Activated CD8-positive, alpha-beta memory T cell treated with anti-CD3 and anti-CD28 coated beads, Interleukin-2, amount 50 U/mL, for 4 hours (primary cell): ENCODE measurements at places on chromosomes 13 and 19.
A peak's percentile ranks its signal among the peaks of the same experiment; 100 is the strongest.

- DNase-seq = no peak
These were observed 193.2 kb upstream of the SOX1 start for GRCh38 chr13:111873676-111874178.

DNA sequence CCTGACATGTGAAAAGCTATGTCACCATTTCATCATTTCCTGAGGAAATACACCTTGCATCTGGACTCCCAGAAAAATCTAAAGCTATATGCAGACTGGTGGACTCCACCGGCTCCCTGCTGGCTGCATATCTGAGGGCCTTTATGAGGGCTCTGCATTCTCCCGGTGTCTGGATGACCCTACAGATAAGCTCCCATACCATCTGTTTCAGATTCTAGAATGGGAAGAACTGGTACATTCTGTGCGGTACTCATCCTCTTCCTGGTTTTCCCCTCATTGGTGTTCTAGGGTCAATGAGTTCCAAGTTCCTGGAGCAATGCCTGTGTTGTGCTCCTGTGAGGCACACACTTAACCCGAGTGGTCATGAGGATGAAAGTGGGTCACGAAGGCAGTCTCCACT is 60.4 kb downstream of the COL4A1 start:
- no peak for DNase-seq

- DNase-seq = peak; percentile 71
These were observed 278 bp upstream of the ZNF274 start for GRCh38 chr19:58182577-58182988.

DNA sequence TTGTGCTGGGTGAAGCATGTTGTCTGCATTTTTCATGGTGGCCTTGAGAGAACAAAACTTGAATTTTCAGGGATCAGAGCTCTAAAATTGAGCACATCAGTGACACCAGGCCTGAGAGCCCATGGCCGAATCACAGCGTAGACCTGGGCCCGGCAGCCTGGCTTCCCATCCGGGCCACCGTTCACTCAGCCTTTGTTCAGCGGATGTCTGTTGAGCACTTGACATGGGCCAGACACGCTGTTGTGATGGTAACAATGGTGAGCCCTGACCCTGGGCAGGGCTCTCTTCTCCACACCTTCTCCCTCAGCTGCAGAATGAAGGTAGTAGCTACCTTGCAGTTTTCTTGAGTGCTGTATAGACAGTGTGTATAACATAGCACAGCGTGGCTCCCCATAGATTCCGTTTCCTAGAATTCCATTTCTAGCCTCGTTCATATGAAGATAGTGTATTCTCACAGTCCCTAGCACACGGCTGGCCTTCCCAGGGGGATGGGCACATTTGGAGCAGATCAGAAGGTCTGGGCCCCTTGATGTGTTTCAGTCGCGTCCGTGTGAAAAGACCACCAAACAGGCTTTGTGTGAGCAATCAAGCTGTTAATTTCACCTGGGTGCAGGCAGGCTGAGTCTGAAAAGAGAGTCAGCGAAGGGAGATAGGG is 75.3 kb downstream of the RAB20 start:
- no peak for DNase-seq

DNA sequence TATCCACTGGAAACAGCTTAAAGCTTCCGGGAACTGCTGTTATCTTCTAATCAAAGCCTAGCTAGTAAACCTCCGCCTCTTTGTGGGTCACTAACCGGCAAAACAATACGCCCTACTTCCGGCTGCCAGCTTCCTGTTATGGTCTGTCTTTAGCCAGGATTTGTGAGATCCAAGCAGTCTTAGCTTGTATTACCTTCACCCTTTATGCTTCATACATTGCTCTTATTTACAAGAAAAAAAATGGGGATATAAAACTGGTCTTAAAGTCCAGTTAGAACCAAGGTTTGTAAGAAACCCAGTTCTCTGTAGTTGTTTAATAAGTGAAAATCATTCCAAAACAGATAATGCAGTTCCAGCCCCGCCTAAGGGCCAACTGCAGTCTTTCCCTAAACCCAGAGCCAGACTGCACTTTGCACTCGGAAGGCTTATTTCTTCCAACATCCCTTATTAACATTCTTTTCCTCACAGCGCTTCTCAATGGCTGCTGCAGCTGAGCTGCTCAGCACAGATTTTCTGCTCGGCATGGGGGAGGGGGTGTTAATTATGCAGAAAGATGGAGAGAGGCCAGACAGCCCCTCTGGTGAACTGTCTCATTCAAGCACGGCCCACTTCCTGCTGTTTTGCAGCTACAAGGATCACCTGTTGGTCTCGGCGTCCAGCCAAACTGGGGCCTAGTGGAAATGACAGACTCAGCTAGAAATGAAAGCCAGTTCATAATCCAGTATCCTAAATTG is 368.4 kb downstream of the KLF12 start:
- peak; percentile 68 for DNase-seq

- no peak for DNase-seq
These were observed 1263.1 kb downstream of the PCDH9 start for GRCh38 chr13:65966991-65967451.

- DNase-seq = no peak
These were observed at the start of gene CHST8 for GRCh38 chr19:33621811-33622504. Gene CHST8 (plus strand): TSS chr19:33621953. CDS start chr19:33689262, 67,309 bp downstream.

- no peak for DNase-seq
These were observed 14.5 kb downstream of the EPN1 start for GRCh38 chr19:55689411-55690108.

DNA sequence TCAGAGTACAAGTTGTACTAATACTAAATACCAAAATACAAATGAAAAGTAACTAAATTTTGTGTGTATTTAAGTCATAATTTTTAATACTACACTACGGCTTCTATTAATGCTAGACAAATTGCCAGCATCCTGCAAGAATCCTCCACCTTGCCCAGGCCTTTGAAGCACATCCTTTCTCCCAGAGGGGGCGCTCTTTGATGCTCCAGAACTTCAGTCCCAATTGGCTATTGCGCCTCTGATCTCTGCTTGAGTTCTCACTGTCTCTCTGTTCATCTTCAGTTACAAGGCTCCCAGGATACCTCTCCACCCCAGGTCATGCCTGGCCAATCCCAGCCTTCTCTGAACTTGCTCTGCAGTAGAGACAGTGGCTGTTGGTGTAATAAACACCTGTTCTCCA is 141.0 kb downstream of the DCLK1 start:
- DNase-seq = no peak

DNA sequence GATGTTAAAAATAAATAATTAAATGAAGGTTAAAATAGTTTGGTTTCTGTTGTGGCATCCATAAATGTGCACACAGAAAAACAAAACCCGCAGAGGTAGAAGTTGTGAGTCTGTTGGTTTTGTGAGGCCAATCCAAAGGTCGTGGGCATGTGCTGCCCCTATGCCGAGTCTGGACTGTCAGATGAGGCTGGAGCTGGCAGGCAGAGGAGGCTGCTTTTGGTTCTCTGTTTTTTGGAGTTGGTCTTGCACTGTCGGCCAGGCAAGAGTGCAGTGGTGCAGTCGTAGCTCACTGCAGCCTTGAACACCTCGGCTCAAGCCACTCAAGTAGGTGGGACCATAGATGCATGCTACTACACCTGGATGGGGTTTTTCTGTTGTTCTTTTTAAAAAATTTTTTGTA is 43.7 kb downstream of the TSSK6 start:
- DNase-seq = no peak

- no peak for DNase-seq
These were observed 80.3 kb upstream of the FLT1 start for GRCh38 chr13:28575200-28575599.

DNA sequence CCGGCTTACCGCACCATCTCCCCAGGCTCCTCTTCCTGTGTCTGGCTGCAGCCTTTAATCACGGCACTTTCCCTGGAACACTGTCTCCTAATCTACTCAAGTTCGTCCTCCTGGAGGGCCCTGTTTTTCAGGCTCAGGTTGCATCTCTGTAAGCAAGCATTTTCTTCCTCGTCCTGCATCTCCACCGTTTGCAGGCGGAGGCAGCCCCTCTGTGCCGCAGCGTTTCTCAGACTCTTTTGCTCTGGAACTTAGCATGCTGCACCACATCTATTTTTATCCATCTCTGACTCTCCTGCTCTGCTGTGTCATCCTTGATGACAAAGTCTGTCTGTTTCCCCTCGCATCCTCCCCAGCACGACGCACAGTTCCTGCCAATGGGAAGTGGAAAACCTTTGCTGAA is 117.5 kb downstream of the ATP8A2 start:
- DNase-seq = no peak
